Stimulated activated CD8-positive, alpha-beta memory T cell treated with anti-CD3 and anti-CD28 coated beads, Interleukin-4, amount 100 ng/mL, for 24 hours (primary cell): ENCODE measurements at places on chromosomes 5 and 9.

GRCh38 chr5:74237571-74238145 lies 402.9 kb downstream of the ENC1 start:
- DNase-seq = no peak

DNA sequence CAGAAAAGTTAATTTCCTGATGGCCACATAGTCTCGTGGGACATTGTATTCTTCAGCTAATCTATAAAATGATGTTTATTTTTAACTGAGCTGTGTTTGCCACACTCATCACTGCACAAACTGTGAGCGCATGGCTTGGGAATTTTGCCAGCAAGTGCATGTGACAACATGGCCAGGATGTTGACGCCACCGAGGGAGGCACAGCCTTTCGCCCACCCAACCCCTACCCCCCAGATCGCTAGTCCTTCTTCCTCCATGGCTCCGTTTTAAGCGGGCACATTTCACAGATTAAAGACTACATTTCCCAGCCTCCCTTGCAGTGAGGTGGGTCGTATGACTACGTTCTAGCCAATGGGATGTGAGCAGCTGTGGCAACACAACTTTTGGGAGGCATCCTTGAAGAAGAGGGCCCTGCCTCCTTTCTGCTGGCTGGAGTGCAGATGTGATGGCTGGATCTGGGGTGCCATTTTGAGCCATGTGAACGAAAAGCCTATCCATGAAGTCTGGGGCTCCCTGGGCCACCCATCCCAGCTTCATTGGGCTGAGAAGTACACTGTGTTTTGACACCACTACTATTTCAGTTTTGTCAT lies 7.9 kb downstream of the NRARP start:
- DNase-seq = no peak

- no peak for DNase-seq
These were observed 16.3 kb downstream of the NDUFA8 start for GRCh38 chr9:122143296-122143695.

- no peak for DNase-seq
These were observed 77.5 kb downstream of the ZSWIM6 start for GRCh38 chr5:61409568-61409967.

GRCh38 chr5:176441921-176442323 lies 6.3 kb upstream of the FAF2 start:
- no peak for DNase-seq

DNA sequence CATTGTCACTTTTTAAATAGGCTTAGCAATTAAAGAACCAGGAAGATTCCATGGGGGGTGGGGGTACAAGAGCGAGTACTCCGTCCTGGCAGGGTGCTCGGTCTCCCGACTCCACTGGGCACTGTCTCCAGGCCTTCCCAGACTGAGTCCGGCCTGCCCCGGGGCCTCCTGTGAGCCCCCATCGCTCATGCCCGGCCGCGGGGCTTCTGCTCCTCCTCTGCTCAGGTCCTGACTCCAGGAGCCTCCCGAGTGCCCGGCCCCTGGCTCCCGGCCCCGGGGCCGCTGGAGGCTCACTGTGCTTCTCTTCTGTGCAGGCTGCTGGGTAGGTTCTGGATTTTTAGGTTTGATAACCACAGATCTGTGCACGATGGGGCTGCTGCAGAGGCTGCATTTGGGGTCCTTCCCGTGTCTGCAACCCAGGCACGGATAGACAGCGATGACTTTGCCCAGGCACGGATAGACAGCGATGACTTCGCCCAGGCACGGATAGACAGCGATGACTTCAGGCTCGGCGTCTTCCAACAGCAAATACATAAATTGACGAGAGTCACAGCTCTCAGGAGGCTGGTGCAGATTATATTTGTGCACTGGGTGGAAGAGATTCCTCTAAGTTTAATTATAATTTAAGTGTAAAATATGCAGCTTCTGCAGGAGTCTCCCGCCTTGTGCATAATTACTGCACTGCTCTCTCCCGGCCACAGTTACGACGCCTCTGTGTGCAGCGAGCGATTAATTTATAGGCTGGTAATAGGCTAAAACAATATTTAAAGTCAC lies 74.8 kb upstream of the RXRA start:
- DNase-seq = no peak

- DNase-seq = no peak
These were observed 110.7 kb upstream of the EFNA5 start for GRCh38 chr5:107781451-107781850.

GRCh38 chr9:95078939-95079338 lies 238.6 kb downstream of the FANCC start:
- DNase-seq = no peak

- DNase-seq = no peak
These were observed 41.2 kb upstream of the IFNE start for GRCh38 chr9:21523021-21524014.

GRCh38 chr9:119366909-119367682 lies 2.1 kb downstream of the BRINP1 start:
- no peak for DNase-seq

DNA sequence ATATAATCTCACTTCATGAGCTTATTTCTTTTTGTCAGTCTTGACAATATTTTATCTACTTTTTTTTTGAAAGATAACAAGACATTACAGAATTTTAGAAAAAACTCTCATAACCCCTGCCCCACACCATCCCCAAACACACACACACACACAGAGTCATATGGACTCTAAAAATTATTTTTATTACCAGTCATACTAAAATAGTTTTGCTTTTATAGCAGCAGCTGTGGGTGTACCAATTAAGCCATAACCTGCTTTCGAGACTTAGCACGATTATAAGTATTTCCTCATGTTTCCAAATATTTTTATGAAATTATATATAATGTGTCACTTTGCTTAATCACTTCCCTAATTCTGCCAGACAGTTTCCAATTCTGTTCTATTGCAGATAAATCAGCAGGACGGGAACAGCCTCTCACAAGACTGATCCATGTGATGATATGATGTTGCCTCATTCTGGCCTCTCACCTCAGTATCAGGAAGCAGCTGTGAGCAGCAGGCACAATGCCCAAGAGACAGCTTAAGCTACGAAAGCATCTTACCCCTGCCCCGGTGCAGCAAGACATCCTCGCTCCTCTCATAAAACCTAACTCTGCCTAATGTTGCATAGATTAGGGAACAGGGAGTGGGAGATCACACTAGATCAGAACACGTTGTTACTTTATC lies 7.0 kb downstream of the PDCL start:
- no peak for DNase-seq
